ENCODE measurements at places on chromosomes 1 and 21.
A peak's percentile ranks its signal among the peaks of the same experiment; 100 is the strongest.

DNA sequence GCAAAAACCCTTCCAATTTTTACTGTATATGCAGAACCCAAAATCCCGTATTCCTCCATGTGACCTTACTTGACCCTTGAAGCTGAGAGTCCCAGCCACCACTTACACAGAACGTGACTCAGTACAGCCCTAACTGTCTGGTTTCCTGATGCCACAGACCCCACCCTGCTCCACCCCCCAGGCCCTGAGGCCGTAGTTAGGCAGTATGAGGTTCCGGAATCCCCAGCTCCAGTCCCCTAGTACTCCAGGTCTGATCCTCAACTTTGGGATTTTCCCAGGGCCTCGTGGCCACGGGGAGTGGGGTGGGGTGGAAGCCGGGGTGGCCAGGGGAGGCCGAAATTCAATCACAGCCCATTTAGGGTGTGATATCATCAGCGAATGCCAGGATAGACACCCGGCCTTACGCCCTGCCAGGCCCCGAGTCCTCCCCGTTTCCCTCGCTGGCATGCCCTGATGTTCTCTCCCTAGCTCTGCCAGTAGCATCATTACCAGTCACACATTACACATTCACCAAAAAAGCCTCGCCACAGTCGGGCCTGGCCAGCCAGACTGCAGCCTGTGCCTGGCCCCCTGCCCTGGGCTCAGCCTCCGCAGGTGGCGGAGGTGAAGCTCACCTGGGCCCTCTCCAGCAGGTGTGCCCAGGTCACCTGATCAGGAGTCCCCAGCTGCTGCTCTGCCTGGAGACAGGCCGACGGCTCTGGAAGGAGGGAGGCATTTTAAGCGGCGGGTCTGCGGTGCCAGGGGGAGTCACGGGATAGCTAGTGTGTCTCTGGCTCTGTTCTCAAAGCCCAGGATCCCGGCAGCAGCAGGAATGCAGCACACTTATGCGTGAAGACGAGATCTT lies 70.8 kb downstream of the SCCPDH start:
- DNase-seq = no peak

DNA sequence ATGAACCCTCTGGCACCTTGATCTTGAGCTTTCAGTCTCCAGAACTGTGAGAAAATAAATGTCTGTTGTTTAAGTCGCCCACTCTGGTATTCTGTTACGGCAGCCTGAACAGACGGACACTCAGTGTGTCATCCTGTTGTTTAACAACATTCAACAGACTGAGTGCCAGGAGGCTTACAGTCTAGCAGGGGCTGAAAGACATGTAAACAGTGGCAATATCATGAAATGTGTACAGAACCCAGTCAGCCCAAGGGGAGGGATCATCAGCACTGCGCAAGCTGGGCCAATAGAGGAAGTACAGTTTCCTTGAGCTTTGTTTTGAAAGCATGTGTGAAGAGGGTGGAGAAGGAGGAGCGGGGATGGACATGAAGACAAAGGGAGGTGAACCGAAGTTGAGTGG lies 13.6 kb downstream of the DIP2A start:
- no peak for DNase-seq

DNA sequence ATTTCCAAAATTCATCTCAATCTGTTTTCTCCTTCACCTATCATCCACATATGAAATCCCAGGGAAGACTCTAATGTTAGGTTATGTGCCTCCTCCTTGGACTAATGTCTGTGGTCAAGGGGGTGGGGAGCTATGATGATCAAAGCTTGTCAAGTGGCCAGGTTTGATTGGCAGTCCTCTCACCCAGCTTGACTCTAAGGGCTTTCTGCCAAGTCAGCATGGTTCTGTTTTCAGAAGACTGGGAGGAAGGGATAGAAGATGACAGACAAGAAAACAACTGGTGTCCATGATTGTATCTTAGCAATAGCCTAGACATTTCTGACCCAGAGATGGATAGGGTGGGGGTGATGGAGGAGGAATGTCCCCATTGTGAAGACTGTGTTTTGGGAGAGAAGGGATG lies 9.1 kb upstream of the THEM5 start:
- DNase-seq = no peak

DNA sequence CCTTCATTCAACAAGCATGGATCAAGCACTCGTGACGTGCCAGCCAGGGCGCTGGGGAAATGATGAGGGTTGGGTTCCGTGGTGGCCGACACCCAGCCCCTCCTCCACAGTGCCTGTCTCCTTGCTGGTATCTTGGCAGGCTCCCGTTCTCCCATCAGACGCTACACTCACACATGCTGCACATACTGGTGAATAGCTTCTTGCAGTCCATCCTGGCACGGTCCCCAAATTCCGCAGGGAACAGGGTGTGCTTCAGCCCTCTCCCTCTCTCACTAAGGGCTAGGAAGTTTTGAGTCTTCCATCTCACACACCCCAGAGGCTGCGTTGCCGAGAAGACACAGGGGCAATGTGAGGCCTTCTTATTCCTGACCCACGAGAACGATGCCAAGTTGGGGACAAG lies 10.1 kb upstream of the MEF2D start:
- no peak for DNase-seq

DNA sequence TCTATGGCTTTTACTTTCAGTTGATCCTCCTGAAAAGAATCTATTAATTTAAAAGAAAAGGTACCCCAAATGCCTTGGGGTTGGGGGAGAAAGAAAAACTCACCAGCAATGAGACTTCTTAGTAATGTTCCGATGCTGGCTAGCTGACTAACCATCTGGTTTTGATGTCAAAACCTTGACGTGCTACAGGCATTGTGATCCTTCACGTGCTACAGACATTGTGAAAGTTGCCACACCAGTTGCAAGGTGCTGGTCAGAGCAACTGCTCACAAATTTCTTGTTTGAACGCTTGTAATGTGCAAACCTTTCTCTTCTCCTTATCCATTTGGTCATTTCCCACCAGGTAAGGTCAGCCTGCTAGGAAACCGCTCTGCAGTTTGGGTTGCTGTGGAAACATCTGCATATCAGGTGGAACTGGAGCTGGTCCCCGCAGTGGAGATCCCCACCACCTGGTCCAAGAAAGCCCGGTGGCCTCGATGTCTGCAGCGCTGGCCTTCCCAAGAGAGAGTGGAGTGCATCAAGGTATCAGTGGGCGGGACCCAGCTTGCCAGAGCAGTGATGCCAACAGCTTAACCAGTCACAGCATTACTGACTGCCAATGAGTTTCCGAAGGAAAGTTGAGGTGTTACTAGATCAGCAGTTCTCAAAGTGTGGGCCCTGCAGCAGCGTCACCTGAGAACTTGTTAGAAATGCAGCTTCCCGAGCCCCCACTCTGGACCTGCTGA lies 16.1 kb downstream of the MAB21L3 start:
- DNase-seq = no peak

DNA sequence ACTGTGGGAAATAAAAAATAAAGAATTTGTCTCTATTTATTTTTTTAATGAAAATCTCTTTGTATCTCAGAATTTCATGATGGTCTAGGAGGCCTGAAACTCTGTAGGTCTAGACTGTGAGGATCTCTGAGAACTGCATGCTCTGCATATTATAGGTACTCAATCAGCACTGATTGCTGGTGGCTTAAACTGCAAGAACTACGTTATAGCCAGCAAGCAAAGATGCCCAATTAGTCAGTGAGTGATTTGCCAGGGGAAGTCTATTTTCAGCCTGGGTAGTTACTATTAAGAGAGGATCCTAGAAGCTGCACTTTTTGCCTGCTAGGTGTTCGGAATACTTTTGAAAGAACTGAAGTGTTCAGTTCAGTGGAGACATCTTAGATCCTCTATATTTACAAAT lies 87.4 kb downstream of the GPR52 start:
- DNase-seq = no peak

GRCh38 chr1:58815069-58815685 lies 31.3 kb upstream of the JUN start:
- DNase-seq = peak; percentile 41

DNA sequence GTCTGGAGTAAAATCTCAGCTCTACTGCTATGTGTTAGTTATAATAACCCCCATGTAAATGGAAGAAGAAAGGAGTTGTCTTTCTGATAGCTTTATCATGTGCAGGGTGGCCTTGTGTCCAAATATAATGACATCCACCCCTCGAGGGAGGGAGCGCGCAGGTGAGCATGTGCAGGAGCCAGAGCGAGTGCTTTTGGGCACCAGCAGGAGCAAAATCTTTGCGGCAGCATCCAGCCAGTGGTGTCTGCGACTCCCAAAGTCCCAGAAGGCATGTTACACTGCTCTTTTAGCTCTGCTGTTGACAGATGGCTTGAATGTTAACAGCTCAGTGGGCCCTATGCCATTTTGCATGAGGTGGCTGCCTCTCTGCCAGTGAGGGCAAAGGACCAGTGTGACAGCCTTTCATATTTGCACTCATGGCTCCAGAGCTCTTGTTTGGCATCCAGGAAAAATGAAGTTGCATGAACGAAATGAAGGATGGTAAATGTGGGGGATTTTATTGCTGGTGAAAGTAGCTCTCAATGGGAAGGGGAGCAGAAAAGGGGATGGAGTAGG lies 146.7 kb downstream of the HMCN1 start:
- DNase-seq = no peak

DNA sequence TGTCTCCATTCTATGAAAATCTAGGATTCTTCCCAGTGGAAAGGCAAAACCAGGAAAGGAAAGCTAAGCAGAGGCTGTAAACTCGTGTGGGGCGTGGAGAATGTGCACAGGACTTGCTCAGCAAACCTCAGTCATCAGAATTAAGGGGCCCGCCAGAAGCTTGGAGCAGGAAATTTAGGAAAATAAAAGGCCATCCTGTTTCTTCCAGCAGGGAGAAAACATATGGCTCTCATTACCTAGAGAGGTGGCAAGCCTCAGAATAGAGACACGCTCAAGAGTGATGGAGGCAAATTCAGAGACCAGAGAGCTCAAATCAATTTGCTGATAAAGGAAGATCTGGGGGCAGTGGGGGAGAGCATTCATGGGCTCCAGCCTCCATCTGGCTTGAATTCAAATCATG lies 151.9 kb upstream of the KLHDC7A start:
- DNase-seq = no peak

DNA sequence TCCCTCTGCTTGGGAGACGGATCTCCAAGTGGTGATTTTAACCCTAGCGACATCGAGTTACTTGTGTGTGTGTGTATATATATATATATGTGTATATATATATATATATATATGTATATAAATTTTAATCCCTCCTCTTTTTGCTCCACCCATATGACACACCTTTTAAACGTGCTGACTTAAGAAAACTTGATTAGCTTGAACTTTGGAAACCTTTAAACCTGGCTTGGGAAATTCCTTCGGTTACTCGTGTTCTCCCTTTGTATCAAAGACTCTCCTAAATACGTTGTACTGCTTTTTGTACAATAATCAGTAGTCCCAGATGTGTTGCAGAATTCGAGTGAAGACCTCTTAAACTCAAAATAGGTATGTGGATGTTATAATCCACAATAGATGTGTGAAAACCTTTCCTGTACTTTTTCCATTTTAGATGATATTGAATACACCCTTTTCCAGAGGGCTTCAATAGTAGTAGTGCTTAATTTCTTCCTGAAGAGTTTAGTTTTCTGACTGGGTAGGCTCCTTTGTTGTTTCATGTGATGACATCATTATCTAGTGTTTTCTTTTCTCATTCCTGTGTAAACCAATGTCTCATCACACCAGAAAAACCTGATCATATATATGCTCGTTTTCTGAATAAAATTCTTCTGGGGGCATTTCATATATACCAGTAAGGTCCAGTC lies 1.4 kb downstream of the RNF11 start:
- DNase-seq = peak; percentile 52

DNA sequence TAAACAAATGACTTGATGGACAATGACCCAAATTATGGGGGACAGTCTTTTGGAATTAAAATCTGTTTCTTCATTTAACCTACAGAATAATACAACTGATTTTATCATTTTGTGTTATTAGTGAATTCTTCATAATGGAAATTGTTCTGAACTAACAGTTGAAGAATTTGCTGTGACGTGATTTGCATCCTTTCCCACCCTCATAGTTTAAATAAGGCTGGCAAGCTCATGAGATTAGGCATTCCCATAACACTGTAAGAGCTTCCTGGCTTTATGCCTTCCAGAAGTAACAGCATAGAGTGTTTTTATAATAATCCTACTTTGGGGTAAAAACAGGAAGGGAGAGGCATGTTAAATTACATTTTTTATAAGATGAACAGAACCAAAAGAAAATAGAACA lies 95.7 kb downstream of the ATP6V1G3 start:
- DNase-seq = no peak

- DNase-seq = no peak
Measured at GRCh38 chr1:63877816-63878215, 104.0 kb downstream of the ROR1 start.

GRCh38 chr1:234707641-234708040 lies 97.7 kb upstream of the IRF2BP2 start:
- DNase-seq = no peak

DNA sequence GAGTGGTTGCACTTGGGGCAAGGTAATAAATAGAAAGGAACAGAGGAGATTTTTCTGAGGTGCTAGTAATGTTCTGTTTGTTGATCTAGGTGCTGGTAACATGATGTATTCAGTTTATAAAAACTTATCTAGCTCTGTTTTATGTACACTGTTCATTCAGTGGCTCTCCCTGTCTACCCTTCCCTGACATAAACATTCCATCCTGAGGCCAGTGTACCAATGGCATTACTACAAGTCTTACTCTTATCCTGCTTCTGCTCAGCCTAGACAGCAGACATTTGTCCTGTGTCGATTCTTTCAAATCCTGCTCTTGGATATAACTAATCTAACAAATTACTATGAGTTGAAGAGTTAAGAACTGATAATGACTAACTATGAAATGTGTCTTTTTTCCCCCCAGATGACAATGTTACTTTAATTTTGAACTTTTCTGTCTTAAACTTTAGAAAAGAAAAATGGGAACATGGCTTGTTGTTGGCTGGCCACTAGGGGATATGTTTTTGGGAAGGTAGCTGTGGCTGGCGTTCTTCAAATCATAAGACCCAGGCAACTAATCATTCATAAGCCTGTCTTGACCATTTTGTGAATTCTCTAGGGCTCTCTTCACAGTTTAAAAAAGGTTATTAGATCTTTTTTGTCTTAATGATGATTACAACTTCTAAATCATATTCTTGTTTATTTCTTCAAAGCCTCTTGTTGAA lies 390.9 kb downstream of the PBX1 start:
- no peak for DNase-seq

DNA sequence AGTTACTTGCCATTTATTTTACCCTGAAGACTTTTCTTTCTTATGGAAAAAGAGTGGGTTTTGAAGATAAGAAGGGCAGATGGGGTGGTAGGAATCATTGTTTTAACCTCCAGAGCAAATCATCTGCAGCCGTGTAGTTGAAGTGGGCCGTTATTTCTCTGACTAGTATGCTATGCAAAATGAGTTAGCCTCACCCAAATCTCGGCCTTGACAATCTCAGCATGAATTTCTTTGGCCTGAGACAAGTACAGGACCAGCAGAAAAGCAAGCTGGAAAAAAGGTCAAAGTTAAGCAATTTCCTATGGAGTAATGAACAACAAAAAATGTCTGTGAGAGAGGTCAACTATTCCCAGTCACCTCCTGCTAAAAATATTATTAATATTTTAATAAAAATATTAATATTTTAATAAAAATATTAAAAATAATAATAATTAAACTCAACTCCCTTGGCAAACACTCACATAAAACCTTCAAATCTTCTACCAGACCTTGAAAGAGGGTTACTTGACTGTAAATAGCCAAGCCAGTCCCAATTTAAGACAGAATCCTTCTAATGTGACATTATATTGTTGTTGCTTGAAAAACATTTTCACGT lies 6.8 kb upstream of the TEKT2 start:
- no peak for DNase-seq
